ENCODE measurements at places on chromosomes 16 and 17. TPM values are rescaled to one million over a fixed set of nuclear protein-coding genes. Genes with fewer than 3 reads are reported as not detected.

GRCh38 chr16:49516382-49517036 lies 142.9 kb downstream of the C16orf78 start:
- peaks cover 3% of the 10 kb centered on the region for H3K4me1 ChIP-seq
- H3K27ac ChIP-seq = no peak overlapping the region
- DNase-seq = no peak
- no peak overlapping the region for H3K4me3 ChIP-seq
- peaks cover 4% of the 10 kb centered on the region for H3K36me3 ChIP-seq

DNA sequence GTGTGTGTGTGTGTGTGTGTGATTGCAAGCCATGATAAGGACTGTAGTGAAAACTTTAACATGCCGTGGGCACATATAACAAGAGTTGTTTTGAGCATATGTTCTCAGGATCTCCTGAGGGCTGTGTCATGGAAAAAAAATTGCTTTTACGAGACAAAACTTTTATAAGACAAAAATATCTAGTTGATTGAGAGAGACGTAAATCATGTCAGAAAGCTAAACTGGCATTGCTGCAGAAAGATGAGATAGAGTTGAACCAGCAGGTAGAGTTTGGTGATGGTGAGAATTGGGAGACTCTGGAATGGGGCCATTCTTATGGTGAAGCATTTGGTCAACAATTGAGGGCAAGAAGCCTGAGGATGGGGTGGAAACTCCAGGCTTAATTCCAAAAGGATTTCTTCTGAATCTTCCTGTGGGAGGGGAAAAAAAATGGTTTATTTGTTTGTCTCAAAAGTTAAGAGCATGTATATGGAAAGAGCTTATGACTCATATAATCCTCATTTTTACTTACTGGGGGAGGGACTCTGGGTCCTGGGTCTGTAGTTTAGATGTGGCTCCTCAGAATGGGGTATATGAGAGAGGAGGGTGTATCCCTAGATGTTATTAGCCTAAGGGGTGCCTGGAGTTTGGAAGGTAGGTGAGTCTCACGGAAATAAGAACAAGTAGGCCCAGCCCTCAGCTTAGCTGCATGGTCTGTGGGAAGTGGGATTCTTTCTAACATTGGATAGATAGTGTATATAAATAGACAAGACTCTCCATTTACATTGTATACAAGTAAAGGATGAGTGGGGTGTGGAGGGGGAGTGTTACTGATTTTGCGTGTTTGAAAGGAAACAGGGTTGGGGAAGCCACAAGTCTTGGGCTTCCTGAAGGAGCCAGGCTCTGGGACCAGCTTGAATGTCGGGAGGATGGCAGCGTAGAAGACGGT lies 7.1 kb downstream of the MINK1 start:
- no peaks in the 10 kb centered on the region for H3K27me3 ChIP-seq
- no peak overlapping the region for H3K4me3 ChIP-seq
- H3K4me1 ChIP-seq = peaks cover 23% of the 10 kb centered on the region
- H3K27ac ChIP-seq = peak overlapping the region; percentile 80
- DNase-seq = no peak

DNA sequence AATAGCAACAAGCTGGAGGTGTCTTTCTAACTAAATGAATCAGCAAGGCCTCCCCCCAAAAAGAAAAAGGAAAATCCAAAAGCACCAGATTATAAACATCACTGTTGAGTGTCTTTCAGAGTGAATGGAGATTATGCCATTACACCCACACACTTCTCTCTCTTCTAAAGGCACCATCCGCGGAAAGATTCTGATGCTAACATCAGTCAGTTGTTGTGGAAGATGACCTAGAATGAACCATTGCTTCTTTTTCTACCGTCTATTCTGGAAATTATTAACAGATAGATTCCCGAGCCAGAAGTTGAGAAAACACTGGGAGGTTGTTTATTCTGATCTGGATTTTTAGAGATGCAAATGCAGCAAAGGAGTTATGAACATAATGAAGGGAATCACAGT lies 60.9 kb upstream of the FAM20A start:
- no peak for DNase-seq
- no peaks in the 10 kb centered on the region for H3K36me3 ChIP-seq
- H3K4me1 ChIP-seq = peaks cover 6% of the 10 kb centered on the region
- no peak overlapping the region for H3K4me3 ChIP-seq
- peaks cover 30% of the 10 kb centered on the region for H3K27me3 ChIP-seq

DNA sequence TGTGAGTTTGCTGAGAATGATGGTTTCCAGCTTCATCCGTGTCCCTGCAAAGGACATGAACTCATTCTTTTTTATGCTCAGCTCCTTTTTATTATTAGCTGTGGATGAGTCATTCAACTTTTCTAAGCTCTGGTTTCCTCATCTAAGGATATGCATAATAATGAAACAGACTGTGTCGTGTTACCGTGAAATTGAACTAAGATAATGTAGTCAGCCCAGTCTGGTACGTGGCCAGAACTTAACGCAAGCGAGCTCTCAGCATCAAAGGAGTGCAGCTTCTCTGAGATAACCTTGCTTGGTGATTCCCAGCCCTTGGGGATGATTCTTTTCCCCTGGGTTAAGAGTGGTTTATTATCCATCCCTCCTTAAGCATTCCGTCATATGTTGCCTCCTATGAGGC lies 454.3 kb upstream of the EEF2KMT start:
- peaks cover 1% of the 10 kb centered on the region for H3K4me1 ChIP-seq
- no peak overlapping the region for H3K4me3 ChIP-seq
- H3K27ac ChIP-seq = no peak overlapping the region
- H3K27me3 ChIP-seq = peaks cover 3% of the 10 kb centered on the region
- H3K36me3 ChIP-seq = no peaks in the 10 kb centered on the region

DNA sequence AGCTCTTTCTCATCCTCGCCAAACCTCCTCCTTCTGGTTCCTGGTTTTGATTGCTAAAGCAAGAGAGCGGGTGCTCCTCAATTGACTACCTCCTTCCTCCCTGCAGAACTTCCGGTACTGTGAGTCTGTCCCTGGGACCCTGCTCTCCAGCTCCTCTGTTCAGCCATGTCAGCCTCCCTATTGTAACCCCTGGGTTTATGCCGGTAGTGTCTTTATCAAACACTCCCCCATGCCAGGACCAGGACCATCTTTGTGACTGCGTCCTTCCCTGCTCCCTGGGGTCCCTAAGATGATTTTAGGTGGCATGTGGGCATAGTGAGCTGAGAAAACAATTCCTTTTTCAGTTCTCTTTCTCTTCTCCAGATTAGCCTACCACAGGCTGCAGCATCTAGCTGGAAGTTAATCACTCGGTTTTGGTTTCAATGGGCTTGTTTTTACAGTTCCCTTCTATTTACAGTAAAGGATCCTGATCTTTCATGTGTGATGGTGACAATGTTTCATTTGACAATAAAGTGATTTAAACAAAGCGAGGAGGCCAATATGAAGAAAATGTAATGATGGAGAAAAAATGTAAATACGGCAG lies 27.7 kb upstream of the IL21R start:
- no peaks in the 10 kb centered on the region for H3K36me3 ChIP-seq
- H3K4me1 ChIP-seq = no peaks in the 10 kb centered on the region
- no peak overlapping the region for H3K27ac ChIP-seq
- no peak overlapping the region for H3K4me3 ChIP-seq

DNA sequence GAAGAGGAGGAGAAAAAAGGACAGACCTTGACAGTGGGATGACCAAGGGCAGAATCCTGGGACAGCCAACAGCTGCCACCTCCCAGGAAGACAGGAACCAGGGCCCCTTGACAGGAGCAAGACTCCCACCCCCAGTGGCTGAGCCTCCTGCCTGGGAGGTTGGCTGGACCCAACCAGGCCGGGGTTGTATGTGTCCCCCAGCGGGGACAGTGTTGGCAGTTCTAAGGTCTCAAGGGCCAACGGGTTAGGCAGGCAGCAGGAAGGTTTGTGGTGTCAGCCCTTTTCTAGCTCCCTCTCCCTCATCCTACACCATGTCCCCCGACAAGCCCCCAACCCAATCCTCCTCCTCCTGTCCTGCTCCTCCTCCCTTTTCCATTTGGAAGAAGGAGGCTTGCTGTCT lies 126.2 kb downstream of the MRM1 start:
- peaks cover 21% of the 10 kb centered on the region for H3K4me1 ChIP-seq
- H3K27me3 ChIP-seq = peaks cover 37% of the 10 kb centered on the region
- no peaks in the 10 kb centered on the region for H3K36me3 ChIP-seq
- H3K4me3 ChIP-seq = no peak overlapping the region

DNA sequence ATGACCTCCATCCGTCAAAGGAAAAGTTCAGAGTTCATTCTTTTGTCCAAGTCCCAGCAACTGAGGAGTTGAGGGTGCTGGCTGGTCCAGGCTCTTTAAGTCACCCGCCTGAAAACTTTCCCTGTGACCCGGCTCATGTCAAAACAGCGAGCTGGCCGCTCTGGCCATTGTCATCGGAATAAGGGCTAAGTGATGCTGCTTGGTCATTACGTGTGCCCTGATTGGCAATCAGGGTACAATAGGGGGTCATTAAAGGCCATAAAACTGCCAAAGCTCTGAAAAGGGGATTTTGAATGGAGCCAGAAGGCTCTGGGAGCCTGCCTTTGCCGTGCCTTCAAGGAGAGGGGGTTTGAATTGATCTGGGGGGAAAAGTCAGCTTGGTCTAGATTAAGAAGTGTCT lies 88.5 kb upstream of the IRX3 start:
- H3K27ac ChIP-seq = no peak overlapping the region
- no peak overlapping the region for H3K4me3 ChIP-seq
- peaks cover 63% of the 10 kb centered on the region for H3K27me3 ChIP-seq
- peaks cover 17% of the 10 kb centered on the region for H3K4me1 ChIP-seq
- DNase-seq = no peak
- H3K36me3 ChIP-seq = no peaks in the 10 kb centered on the region

- no peaks in the 10 kb centered on the region for H3K27me3 ChIP-seq
- DNase-seq = no peak
- peaks cover 47% of the 10 kb centered on the region for H3K4me1 ChIP-seq
- peaks cover 11% of the 10 kb centered on the region for H3K36me3 ChIP-seq
- peak overlapping the region; percentile 97 for H3K4me3 ChIP-seq
- peak overlapping the region; percentile 73 for H3K27ac ChIP-seq
Measured at GRCh38 chr17:18184143-18185031, 759 bp downstream of the ALKBH5 start.

DNA sequence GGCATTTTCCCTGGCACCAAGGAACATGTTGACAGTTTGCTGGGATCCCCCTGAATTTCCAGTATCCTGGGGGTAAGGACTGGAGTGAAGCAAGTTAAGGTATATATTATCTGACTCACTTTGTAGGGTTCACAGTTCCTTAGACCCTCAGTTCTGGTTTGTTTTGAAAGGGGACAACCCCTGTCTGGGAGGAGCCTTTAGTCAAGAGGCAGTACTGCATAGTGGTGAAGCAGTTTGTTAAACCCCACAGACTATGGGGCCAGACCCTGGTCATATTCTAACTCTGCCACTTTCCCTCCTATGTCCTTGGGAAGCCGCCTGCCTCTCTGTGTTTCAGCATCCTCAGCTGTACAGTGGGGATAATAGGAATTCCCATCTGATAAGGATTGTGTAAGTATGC lies 145.5 kb upstream of the ZFHX3 start:
- no peaks in the 10 kb centered on the region for H3K36me3 ChIP-seq
- no peak overlapping the region for H3K4me3 ChIP-seq
- peaks cover 15% of the 10 kb centered on the region for H3K4me1 ChIP-seq
- H3K27ac ChIP-seq = no peak overlapping the region
- no peak for DNase-seq

DNA sequence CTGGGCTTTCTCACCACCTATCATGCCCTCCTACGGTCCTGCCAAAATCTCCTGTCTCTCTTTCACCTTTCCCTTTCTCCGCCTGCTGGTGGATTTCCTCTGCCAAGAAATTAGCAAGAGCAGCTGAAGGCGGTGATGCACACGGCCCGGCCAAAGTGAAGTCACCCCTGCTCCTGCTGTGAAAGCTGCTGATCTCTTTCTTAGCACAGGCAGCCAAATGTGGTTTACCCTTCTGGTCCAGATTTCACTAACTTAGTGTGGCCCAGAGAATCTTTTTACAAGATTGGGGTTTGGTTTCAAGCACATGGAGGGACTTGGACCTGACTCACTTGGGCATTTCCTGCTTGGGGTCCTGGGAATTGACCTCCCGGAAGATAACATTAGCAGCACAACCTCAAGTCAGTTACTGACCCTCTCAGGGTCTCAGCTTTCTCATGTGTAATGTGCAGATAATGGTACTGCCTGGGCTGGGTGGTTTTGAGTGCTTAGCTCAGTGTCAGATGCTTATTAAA lies 155.7 kb downstream of the SOCS1 start:
- no peak for DNase-seq
- no peak overlapping the region for H3K4me3 ChIP-seq
- H3K36me3 ChIP-seq = peaks cover 1% of the 10 kb centered on the region
- H3K27ac ChIP-seq = peak overlapping the region; percentile 67
- peaks cover 25% of the 10 kb centered on the region for H3K4me1 ChIP-seq
- H3K27me3 ChIP-seq = no peaks in the 10 kb centered on the region

DNA sequence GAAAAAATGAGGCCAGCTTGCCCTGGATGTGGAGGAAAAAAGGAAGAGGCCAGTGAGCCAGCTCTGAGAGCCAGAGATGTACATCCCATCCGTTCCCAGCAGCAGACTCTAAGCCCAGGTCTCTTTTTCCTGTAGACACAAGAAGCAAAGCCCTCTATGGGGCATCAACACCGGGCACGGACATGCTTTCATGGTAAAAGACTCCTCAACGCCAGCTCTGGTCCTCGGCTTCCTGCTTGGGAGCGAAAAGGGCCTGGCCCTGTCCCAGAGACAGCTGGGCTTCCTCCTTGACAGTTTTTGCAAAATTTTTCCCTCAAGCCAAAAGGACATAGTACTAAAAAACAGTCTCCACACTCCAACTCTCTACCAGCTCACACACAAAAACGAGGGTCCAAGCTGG lies 27.1 kb downstream of the PELP1 start:
- no peaks in the 10 kb centered on the region for H3K4me1 ChIP-seq
- H3K27me3 ChIP-seq = no peaks in the 10 kb centered on the region
- peaks cover 12% of the 10 kb centered on the region for H3K36me3 ChIP-seq
- no peak overlapping the region for H3K4me3 ChIP-seq
- DNase-seq = no peak
- H3K27ac ChIP-seq = no peak overlapping the region

DNA sequence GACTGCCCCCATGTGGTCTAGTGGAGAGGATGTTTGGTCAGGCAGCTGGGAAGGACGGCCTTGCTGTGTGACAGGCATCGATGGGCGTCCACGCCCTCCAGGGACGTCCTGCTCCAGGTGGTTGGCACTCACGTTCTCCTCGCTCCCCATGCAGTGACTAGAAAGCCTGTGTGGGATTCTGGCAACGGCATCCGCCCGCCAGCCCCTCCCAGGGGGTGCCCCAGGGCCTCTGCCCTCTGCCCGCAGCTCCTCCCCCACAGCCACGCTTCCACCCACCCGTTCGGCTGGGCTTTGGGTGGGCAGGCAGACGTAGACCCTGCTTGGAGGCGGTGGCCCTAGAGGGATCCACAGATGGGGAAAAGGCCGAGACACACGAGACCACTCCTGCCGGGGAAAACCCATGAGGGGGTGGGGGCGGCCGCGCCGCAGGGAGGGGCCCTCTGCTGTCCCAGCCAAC lies 4.7 kb upstream of the IL17C start:
- H3K36me3 ChIP-seq = peaks cover 6% of the 10 kb centered on the region
- no peaks in the 10 kb centered on the region for H3K4me1 ChIP-seq
- H3K4me3 ChIP-seq = no peak overlapping the region
- DNase-seq = no peak

PPM1E gene
- total RNA-seq = 1.6 TPM

CDH5 gene
- not detected for total RNA-seq

ARHGDIG gene
- 6.0 TPM for total RNA-seq

EME1 gene
- 10.1 TPM for total RNA-seq
